ENCODE measurements at places on chromosomes 6 and 20.

- DNase-seq, result no peak
Measured at GRCh38 chr6:49430187-49430586, 32.9 kb downstream of the MMUT start.

- no peak for DNase-seq
Measured at GRCh38 chr20:50198180-50198666, 7.6 kb downstream of the CEBPB start.

DNA sequence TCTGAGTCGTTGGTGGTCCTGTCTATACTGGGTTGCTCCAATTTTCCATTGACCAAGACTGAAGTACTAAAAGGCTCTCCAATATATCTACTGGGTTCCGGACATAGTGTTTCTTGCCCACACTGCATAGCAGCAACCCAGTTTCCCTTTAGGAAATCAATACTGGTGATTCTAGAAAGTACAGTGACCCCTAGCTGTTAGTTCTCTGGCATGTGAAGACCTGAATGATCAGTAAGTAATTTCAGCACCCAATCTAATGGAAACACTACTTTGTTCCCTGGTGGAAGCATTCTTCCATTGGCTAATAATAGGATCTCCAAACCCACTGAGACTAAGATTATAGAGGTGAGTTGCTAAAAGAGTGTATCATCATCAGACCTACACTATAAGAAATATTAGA, 40.8 kb upstream of the STMND1 start:
- no peak for DNase-seq

- DNase-seq, result no peak
Measured at GRCh38 chr6:36516559-36516958, 30.7 kb downstream of the STK38 start.

DNA sequence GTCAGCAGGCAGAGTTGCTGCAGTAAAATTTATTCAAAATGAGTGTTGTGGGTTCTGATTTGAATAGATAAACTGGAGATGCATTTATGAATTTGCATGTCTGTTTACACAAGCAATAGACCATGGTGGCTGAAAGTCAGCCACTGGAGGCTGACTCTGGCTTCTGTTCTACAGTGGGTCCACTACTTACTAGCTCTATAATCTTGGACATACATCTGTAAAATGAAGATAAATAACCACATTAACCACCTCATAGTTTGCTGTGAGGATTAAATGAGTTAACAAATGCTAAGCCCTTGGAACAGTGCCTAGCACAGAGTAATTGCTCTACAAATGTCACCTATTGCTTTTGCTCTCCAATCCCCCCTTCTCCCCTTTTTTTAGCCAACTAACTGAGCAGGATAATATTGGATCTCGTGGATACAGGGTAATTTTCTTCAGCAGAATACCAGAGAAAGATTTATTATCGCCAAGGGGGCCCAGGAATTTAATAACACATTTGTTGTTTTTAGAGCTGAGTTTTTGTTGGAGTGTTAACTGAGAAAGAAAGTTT, 1.4 kb upstream of the PM20D2 start:
- DNase-seq, result no peak

DNA sequence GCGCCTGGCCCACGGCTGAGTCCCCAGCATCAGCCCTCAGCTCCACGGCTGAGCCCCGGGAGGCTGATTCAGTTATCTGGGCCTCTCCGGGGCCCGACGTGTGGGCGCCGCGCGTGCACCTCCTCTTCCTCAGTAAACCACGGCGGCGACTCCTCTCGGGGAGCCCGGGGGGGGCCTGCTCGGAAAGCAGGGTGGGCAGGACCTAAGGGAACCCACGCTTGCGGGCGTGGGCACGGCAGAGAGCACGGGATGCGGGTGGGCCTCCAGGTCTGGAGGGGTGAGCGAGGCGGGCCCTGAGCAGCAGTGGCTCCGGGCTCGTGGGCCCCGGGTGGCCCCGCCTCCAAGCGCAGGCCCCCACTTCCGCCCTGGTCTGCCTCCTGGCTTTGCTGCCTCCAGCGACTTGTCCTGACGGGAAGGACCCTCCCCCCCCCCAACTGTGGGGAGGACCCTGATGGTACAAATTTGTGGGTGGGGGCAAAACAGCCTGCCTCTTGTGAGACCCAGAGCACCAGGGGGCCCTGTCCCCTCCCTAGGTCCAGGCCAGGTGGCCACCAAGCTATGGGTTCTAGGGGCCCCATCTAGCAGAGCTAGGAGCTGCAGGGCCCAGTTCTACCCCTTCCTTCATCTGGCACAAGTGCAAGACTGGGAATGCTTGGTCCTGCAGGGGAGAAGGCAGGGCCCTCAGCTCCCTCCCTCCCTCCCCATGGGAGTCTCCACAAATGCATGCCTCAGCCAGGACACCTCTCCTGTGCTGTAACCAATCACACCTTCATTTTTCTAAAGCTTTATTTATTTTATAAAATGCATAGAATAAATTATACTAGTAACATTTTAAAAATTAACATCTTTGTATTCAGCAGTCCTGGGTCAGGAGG, 16.9 kb downstream of the UCKL1 start:
- no peak for DNase-seq

- no peak for DNase-seq
Measured at GRCh38 chr6:142482974-142483373, 181.2 kb downstream of the ADGRG6 start.

DNA sequence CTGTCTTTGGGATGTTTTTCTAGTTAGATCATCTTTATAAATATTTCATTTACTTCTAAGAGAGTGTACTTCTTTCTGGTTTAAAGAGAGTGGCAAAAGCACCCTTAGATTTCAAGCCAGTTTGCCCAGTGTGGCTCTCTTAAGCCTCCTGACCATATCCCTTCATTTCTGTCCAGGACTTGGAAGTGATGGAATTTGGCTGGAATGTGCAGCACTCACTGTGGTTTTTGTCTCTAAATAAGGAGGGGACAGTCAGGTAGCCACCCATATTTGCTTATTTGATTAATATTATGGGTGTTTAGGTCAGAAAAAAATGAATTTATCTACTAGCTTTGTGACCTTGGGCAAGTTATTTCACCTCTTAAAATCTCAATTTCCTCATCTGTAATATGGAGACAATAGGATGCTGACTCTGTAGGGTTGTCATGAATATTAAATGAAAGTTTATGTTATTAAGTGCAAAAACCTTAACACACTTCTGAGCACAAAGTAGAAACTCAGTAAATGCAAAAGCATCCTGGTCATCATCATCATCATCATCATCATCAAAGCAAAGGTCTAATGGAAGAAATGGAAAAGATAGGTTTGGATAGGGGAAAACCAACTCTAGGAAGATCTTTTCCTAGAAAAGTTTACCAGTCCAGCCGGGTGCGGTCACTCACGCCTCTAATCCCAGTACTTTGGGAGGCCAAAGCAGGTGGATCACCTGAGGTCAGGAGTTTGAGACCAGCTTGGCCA, 3.1 kb downstream of the CRYBG1 start:
- DNase-seq, result no peak

DNA sequence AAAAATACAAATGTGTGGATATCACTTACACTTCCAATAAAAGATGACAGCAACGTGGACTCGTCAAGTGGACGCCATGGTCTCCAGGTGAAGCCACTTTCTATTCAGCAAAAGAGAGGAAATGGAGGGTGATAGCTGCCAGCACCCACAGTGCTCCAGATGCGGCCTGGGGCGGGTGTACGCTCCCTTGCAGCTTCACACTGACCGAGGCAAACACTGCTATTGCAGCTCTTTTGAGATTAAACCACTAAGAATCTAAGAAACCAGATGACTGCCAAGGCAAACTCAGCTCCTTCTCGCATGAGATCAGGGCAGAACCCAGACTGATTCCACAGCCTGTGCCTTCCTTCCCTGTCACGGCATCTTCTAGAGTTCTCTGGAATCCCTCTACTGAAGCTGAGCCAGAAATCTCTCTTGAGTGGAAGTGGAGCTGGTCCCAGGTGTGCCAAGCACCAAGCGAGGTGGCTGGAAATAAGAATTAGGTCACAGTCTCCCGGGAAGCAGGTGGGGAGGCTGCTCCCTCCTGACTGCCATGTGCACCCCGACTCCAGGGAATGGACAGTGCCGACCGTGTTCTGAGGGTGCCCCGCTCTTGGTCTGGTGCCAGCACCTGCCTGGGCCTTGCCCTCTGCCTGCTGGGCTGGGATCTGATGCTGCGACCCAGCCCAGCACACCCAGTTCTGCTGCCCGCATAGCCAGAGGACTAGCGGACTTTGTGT, 90.1 kb upstream of the AFDN start:
- DNase-seq, result no peak

DNA sequence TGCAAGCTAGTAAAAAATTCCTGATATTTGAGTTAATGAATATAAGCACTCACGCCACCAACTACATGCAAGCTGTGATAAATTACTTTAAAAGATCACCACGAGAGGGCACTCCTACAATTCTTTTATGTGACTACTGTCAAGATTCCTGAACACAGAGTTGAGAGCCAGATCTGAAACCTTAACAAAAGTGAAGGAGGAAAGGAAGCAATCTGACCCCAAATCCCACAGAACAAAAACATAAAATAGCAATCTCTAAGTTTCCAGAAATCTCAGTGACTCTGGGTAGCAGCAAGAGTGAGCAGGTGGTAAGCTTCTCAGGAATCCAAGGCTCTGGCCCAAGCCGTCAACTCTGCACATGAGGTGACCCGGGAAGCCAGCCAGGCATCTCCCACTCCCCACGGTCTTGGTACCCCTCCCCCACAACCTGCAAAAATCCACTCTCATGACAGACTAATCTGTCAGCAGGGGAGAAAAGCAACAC, 55.1 kb downstream of the STAU1 start:
- peak; percentile 32 for DNase-seq

DNA sequence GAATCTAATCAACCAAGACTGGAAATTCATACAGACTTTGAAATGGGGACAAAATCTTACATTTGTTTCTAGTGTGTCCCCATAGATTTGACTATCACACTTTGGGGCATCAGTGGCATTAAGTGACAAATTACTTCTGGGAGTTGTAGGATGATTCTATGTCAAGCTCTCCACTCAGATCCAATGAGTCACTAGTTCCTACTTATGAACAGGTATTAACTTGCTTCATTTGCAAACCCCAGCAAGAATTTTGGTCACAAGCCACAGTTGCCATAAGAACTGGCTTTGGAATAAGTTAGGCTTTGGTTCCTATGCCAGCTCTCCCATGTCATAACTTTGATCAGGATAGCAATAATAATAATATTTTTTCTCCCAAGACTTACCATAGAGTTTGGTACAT, 77.6 kb upstream of the PTPRK start:
- no peak for DNase-seq

DNA sequence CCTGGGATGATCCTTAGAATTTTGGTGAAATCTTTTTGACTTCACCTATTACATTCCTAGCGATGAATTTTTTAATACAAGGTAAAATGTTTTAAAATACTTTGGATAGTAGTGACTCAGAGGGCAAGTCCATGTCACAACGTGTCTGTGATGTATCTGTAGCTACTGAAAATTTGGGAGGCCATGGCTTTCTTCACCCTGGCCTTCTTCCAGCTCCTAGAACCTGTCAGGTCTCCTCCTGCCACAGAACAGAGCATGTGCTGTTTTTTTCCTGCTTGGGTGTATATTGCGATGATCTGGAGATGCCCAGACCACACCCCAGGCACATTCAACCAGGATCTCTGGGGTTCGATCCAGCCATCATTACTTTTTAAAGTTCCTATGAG, 194.4 kb downstream of the BTBD3 start:
- no peak for DNase-seq

- no peak for DNase-seq
Measured at GRCh38 chr20:24836661-24837299, 112.3 kb upstream of the CST7 start.

DNA sequence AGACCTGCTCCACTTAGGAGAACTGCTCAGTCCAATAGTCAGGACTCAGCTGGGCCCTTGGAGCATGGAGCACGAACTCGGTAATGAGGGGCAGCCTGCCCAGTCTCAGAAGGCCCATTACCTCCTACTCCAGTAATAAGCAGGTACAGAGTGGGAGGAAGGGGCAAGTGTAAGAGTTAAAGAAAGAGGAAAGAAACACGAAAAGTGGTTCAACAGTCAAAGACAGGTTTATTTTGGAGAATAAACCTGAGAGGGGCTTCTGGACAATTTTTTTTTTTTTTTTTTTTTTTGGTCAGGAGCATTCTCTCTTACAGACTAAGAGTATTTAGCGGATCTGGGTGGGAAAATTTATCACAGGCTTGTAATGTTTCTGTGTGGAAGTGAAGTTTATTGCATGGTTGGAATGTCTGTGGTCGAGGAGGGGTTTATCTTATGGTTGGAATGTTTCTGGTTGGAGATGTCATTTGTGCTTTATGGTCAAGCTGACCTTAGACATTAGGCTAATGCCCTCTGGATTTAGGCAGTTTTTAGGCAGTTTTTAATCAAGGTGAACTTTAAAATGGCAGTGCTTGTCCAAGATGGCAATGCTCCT, 340.1 kb downstream of the BCKDHB start:
- DNase-seq, result no peak
